ENCODE measurements at places on chromosomes 12 and 14. TPM values are rescaled to one million over a fixed set of nuclear protein-coding genes. Genes with fewer than 3 reads are reported as not detected.

- DNase-seq = no peak
These were observed 396.9 kb downstream of the TMTC2 start for GRCh38 chr12:83083616-83084015.

DNA sequence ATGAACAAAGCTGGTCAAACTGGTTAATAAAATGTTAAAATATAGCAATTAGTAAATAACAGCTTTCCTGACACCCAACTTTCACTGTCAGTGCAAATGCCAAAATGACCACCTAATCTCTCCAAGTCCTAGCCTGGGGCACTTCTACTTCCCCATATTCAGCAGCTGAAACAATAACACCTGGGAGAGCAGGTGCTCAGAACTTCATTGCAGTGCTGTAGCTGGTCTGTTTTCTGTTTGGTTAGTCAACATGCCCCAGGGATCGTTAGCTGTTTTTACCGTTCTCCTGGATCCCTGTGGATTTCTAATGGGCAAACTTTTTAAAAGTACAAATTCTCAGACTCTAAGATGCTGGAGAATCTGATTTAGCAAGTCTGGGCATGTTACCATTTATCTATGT, 759.7 kb downstream of the GALC start:
- DNase-seq = no peak

GRCh38 chr12:123992118-123992825, 19.3 kb downstream of the ZNF664 start:
- no peak for DNase-seq

- DNase-seq = no peak
These were observed 16.2 kb upstream of the RIN3 start for GRCh38 chr14:92497391-92497790.

DNA sequence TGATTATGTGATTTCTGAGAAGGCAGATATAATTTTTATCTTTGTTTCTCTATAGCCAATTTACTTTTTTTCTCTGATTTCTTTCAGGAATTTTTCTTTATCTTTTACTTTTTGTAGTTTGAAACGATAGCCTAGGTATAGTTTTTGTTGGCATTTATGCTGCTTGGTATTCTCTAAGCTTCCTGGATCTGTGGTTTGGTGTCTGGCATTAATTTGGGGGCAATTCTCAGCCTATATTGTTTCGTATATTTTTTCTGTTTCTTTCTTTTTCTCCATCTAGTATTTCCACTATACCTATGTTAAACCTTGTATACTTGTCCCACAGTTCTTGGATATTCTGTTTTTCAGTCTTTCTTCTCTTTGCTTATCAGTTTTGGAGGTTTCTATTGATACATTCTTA, 45.0 kb downstream of the CRADD start:
- DNase-seq = no peak

- DNase-seq = peak; percentile 35
These were observed 32.9 kb downstream of the MIPOL1 start for GRCh38 chr14:37230551-37231194.

DNA sequence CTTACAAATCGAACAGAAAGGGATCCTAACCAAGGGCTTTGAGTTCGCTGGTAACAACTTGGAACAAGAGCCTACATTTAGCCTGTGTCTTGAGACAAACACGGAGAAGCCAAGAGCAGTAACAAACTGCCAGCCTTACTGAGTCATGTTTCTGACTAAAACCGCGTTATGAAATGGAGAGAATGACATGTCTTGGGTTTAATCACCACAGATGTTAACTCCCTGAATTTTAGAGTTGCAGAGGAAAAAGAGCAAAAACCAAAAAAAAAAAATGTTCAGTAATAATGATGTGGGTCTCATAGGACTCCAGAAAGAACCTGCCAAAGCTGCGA, 1.0 kb downstream of the BLTP3B start:
- DNase-seq = no peak

GRCh38 chr14:99621948-99622347, 17.9 kb upstream of the CCDC85C start:
- no peak for DNase-seq

DNA sequence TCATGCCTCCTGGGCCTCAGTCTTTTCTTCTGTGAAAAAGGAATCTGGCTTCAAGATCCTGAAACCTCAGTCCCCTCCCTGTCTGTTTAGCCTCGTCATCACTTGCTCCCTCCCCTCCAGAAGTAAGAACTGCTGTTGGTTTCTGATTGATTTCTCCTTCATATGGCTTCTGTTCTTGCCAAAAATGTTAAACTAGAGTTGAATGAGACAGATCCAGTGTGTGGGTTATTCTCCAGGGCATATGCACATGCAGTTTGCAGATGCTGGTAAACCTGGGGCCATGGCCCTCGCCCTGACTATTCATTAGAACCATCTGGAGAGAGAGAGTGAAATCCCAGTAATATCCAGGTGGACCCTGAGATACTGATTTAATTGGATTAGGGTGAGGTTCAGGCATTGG, 175.1 kb downstream of the TMEM132C start:
- no peak for DNase-seq

Gene TBC1D30
- 0.67 TPM for polyA plus RNA-seq

Gene GLIPR1L2
- polyA plus RNA-seq = 0.57 TPM

Gene DIO2
- 93.7 TPM for polyA plus RNA-seq

Data from A549 (cell line).